ENCODE measurements at places on chromosomes 16 and 17.

GRCh38 chr17:43006639-43007551, at the start of gene IFI35:
IFI35 (plus strand) TSS chr17:43006784; CDS start chr17:43006948, 164 bp downstream.
- peak; percentile 77 for DNase-seq

GRCh38 chr17:32241640-32242039, 24.0 kb upstream of the RHBDL3 start:
- DNase-seq: no peak

DNA sequence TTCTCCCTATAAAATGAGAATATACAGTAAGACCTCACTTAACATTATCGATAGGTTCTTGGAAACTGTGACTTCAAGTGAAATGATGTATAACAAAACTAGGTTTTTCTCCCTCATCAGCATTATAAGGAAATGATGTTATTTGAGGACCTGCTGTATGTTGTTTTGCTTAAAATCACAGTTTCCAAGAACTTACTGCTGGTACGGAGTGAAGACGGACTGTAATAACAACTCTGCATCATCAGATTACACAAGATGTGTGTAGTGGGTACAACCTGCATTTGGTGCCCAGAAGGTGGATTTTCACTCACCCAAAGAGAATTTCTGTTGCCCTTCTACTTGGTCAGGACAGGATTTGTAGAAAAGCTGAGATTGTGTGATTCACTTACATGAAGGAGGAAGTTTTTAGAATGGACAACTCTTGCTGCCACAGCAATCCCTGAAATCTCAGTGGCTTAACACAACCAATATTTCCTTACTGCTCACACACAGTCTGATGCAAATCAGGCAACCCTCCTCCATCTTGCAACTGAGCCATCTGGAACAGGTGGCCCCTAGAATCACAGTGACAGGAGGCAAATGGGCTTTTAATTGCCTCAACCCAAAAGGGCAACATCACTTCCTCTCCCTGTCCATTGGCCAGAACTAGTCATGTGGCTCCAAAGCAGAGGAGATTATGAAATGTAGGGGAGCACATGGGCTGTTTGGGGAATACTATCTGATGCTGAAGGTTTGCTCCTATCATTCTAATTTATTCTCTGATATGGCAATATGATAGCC, 67.6 kb upstream of the CACNG5 start:
- DNase-seq: no peak

GRCh38 chr16:75109732-75110243, 6.8 kb downstream of the LDHD start:
- peak; percentile 47 for DNase-seq

- DNase-seq: no peak
Observed at GRCh38 chr16:14641206-14641605, 8.5 kb downstream of the BFAR start.

DNA sequence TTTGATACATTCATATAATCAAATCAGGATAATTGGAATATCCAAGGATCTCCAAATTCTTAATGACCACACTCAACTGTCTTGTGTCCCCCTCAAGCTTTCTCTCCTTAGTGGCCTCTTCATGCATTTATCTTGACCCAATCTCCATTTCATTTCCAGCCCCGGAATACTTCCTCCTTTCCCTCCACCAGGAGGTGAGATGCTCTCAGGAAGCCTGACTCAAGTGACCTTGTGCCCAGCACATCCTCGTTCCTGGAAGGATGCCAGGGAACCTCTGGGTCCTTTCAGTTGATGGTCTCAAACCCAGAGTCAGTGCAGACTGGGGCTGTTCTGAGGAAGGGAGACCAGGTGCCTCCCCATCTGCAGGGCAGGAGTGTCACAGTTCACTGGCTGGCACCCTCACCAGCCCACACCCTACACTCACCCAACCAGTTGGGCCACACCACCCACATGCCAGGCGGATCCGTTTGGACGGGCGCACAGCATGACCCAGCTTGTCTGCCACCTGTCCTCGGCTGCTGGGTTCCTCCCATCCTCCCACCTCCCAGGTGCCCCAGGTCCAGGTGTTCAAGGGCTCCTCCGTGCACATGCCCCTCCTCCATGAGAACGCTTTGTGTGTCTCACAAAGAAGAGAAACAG, 14.0 kb upstream of the EMP2 start:
- no peak for DNase-seq

DNA sequence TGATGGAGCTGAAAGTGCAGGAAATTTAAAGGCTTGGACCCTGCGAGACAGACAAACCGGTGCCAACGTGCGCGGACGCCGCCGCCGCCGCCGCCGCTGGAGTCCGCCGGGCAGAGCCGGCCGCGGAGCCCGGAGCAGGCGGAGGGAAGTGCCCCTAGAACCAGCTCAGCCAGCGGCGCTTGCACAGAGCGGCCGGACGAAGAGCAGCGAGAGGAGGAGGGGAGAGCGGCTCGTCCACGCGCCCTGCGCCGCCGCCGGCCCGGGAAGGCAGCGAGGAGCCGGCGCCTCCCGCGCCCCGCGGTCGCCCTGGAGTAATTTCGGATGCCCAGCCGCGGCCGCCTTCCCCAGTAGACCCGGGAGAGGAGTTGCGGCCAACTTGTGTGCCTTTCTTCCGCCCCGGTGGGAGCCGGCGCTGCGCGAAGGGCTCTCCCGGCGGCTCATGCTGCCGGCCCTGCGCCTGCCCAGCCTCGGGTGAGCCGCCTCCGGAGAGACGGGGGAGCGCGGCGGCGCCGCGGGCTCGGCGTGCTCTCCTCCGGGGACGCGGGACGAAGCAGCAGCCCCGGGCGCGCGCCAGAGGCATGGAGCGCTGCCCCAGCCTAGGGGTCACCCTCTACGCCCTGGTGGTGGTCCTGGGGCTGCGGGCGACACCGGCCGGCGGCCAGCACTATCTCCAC, at the start of gene NOG:
NOG (plus strand) TSS at position 54 of the 674 bp plus-strand sequence; CDS start at position 579, 525 bp downstream.
- DNase-seq: peak; percentile 46

GRCh38 chr16:72819345-72819744, 228.6 kb downstream of the ZFHX3 start:
- no peak for DNase-seq

DNA sequence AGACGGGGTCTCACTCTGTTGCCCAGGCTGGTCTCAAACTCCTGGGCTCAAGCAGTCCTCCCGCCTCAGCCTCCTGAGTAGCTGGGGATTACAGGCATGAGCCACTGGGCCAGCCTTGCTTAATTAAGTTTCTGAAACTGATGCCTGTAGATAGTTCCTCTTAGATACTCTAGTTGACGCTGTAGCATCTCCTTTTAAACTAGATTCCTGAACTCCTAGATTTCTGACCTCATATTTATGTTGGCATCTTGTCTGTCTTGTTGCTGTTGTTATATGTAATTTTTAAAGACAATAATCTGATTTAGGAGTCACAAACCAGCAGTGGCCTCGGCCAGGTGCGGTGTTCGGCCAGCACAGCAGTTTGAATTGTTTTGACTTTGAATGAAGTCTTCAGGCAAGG, 37.5 kb downstream of the DHRS7B start:
- no peak for DNase-seq

GRCh38 chr17:46732754-46733398, 85.6 kb downstream of the WNT3 start:
- DNase-seq: peak; percentile 5

DNA sequence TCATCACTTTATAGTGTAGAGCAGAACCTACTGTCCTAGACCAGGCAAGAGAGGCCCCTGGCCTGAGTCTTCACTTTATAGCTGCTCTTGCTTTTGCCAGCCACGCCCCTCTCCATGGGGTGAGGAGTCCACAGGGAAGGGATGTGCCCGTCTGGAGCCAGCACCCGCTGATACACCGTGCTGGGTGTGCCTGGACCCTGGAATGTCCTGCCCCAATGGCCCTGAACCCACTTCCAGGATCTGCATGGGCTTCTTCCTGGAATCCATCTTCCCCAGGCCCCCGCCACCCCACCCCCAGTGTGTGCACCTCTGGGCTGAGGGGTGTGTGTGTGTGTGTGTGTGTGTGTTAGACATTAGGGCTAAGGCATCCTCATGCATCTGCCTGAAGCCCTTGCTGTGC, 44.9 kb downstream of the MEOX1 start:
- DNase-seq: no peak

- DNase-seq: no peak
Observed at GRCh38 chr16:8795091-8795490, 2.3 kb downstream of the TMEM186 start.

DNA sequence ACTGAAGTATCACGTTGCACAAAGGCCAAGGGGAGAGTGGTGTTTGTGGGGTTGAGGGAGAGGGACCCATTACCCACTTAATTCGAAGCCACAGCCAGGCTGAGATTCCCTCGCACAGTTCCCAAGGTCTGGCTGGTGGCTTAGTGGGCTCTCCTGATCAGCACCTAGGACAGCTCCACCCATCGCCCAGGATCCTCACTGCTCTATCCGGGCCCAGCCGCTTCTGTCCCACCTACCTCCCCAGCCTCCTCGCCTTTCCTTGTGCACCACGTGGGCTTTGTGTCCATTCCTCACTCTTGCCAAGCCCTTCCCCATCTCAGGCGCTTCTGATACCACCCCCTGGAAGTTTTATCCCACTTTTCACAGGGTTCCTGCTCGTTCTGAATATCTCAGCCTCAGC, 163.5 kb downstream of the CCT6B start:
- DNase-seq: no peak

GRCh38 chr16:85157813-85158742, 45.8 kb upstream of the CIBAR2 start:
- no peak for DNase-seq

GRCh38 chr17:76561799-76562268, 22.0 kb downstream of the PRCD start:
- no peak for DNase-seq

DNA sequence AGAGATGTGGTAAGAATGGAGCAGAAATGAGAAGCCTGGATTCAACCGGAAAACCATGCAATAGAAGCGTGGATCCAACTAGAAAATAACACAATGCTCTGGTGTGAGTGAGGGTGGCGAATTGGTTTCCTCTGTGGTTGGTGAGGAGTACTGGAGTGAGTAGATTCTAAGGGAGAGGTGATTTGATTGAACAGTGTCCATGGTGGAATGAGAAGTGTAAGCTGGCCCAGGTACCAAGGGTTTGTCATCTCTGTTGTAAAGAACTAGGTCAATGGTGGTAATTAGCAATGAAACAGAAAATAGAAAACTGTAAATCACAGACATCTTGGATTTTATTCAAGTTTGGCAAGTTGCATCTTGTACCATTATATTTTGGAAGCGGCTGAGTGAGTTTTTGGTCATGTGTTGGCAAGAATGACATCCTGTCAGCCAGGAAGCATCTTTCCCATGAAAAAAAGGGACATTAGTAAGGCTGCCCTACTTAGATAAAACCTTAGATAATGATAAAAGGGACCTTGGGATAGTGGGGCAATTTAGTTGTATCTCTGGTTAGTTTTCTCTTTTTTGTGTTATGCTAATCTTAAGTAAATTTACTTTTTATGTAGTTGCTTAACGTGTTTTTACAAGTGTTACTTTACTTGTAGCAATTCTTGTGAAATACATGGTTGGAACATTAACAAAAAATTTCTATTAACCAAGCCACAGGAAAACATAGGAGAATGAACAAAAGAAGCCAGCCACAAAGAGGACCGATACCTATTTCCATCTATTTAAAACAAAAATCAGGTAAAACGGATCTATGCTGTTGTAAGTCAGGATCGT, 20.9 kb downstream of the HSD17B2 start:
- DNase-seq: no peak

DNA sequence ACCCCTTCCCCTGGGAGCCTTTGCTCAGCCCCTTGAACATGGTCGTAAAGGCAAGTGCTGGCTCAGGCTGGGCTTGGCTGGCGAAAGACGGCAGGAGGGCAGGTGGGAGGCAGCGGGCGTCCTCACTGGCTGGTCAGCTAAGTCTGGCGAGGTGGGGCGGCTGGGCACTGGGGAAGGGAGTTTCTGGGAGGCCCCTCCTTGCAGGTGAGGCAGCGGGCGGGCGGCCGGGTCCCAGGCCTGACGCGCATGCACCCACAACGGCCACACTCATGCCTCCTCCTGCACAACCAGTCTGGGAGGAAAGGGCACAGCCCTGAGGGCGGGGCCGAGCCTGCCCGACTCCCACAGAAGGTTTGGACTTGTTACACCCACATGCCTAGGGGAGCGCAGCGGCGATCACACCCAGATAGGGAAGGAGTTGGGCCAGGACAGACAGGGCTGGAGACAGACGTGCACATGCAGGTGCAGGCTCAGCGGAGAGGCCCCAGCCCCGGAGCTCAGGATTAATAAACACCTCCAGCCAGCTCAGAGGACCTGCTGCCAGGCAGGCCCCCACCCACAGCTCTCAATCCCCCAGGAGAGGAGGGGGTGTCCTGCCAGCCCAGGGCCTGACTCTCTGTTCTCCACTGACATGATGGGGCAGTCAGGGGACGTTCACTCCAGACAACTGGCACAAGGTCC, at the start of gene EVPL:
EVPL (minus strand) TSS at position 148 of the 681 bp plus-strand sequence; CDS start at position 40, 108 bp downstream.
- no peak for DNase-seq

DNA sequence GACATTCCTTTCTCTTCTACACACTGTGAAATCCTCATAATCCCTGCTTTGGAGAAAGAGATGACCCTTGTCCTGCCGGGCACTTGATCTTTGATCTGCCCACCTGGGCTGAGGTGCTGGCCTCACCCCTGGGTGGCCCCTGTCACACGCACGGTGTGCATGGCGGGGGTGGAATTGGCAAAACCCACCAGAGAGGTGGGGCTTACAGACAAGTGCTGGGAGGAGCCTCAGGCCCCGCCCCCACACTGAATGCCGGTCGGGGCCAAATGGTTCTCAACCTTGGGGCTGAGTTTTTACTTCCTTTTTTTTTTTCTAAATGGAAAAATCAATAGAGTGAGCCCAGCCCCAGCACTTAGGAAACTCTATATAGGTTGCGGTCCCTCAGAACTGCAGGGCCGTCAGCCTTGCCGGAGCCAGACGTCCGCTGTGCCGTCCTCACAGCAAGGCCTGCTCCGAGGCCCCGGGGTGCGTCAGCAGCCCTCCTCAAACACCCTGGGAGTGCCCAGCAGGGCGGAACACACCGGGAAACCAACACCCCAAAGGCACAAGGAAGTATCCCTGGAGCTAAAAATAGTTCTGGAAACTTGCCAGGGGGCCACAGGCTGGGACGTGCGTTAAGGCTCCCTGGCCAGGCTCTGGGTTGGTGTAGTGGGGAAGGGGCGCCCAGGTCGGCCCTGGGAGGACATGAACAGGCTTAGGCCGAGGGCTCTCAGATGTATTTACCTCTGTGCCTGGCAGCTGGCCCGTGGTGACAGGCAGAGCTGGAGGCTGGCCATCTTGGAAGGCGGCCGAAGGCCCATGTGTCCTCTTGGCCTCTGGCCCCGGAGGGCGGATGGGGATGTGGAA, 11.0 kb downstream of the GPRC5C start:
- peak; percentile 66 for DNase-seq

DNA sequence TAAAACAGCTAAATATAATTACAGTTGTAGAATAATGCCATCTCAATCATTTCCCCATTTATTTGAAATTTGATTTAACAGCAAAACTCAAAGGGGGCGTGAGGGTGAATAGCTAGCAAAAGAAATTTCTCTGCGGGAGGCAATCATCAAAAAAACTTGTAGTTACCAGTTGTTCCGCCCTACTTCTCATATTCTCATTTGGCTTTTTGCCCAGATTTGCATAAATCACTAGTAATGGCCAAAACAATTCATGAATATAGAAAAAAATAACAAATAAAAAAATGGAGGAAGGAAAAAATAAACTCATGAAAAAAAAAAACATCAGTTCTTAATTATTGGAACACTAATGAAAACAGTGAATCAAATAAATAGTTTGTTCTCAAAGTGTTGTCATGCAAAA, 722.6 kb upstream of the KIF2B start:
- DNase-seq: no peak

GRCh38 chr17:21677126-21677910, 15.0 kb upstream of the KCNJ18 start:
- DNase-seq: no peak

Data from globus pallidus (tissue), 1 donor.